Activated CD4-positive, alpha-beta T cell treated with anti-CD3 and anti-CD28 coated beads, Interleukin-10, Interleukin-2, amounts not matched to agents 100 ng/mL and 50 ng/mL, durations not matched to agents 16 hours and 8 hours (primary cell): ENCODE measurements at places on chromosomes 1 and 21.
A peak's percentile ranks its signal among the peaks of the same experiment; 100 is the strongest.

DNA sequence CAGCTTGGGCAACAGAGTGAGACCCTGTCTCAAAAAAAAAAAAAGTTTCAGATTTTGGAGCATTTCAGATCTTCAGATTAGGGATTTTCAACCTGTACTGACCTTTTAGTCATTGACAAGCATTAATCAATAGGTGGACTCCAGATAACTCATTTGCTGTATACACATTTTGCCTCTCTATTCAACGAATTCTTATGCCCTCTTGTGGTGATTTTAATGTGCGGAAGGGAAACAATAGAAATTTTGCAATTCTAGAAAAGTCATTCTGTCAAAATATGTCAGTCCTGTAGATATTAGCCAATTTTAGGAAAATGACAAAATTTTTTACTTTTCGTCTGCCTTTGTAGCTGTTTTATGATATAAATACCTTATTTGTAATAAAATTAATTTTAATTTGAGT is 11.6 kb upstream of the OR2G2 start:
- DNase-seq: peak; percentile 16

DNA sequence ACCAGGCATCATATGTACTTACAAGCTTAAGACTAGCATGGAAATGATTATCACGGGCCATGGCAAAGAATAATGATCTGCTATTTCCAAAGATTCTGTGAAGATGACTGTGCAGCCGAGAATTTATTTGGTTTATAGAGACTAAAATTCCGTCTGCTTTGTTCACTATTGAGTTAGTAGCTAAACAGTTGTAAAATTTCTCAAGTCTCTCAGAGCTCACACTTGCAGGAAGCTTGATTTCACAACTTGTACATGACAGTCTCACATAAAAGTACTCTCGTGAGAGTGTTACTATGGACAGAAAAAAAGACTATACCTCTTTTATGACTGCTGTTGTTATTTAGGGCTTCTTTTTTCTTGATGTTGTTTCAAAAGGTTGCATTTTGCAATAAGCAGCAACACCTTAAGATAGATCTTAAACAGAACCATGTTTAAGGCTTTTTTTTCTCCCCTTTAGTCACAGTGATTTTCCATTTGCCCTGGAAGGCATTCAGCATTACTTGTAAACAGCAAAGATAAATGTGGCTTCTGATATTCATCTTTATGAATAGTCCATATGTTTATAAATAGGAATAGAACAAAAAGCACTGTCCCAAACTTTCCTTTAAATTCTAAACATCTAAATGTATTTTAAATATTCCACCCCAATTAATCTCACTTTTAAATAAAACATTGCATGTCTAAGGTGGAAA is 24.8 kb downstream of the ST6GALNAC5 start:
- no peak for DNase-seq

DNA sequence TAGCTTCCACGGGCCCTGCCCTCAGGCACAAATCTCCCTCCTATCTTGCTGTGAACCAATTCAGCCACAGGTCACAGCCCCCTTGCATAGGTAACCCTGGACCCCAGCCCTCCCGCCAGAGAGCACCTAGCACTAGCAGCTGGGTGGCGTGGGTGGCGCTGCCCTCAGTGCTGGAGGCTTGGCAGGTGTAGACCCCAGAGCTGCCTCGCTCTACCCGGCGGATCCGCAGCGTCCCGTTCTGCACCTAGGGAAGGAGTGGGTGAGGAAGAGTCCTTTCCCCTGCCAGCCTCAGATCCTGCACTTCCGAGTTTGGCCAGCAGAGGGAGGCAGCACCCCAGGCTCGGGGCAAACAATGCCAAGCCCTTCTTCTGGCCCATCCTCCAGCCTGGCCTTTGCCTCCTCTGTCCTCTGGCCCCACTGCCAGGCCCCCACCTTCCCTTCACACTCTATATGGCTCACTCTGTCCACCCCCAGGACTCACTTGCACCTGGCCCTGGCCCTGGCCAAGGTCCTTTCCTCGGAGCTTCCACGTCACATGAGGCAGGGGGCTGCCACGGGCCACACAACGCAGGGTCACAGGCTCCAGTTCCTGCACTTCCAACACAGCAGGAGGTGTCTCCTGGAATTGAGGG is 9.0 kb downstream of the IGSF9 start:
- DNase-seq: peak; percentile 84

DNA sequence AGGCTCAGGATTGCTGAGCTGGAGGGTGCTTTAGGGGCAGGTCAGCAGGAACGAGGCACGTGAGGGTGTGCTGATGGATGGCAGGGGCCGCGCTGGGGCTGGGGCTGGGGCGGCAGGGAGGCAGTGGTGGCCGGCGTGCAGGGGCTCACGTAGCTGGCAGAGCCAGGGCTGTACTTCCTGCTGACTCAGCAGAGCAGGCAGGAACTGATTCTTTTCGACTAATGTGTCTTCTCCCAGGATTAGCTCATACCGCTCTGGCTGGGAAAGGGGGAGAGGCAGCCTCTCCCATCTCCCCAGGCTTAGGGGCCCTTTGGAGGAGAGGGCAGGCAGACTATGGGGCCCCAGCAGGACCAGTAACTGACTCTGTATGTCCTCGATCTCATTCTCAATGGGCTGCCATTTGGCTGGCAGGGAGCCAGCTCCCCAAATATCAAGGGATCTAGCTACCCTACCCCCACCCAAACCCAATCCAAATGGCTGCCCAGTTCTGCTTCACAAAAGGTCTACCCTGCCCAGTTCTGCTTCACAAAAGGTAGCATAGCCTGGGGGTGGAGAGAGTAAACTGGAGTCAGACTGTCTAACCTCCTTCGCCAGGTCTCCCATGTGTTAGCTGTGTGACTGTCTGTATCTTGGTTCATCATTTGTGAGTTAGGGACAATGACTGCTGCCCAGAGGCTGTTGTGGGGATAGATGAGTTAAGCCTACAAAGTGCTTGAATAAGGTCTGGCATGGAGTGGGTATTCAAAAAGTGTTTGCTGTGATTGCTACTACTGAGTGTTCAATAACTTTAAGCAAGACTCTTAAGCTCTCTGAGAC is 100.1 kb upstream of the SLC2A1 start:
- peak; percentile 40 for DNase-seq

GRCh38 chr1:207321790-207322645 is 540 bp downstream of the CD55 start:
- DNase-seq: peak; percentile 28

DNA sequence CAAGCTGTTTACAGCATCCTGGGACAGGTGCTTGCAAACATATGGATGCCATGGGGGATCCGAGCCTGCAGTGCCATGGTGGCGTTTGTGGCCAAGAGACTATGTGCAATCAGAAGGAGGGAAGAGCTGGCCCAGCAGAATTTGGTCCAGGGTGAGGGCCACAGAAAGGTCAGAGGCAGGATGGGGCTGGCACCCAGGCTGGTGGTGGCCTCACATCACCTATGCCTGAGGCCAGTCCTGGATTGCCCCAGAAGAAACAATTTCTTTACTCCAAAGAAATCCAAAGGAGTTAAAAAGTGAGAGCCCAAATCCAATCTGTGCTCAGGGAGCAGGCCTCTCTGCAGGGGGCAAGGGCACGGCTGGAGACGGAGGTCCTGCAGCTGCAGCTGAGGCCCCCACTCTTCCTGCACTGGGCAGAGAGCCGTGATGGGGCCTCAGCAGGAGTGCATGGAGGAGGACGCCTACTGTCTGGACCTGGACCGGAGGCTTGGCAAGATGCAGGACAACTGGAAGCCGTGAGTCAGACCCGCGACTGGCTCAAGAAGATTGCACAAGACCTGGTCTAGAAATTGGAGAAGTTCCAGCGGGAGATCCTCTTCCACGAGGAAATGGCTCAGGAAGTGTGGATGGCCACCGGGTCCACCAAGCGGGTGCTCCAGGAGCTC is 163.5 kb downstream of the RYR2 start:
- no peak for DNase-seq

DNA sequence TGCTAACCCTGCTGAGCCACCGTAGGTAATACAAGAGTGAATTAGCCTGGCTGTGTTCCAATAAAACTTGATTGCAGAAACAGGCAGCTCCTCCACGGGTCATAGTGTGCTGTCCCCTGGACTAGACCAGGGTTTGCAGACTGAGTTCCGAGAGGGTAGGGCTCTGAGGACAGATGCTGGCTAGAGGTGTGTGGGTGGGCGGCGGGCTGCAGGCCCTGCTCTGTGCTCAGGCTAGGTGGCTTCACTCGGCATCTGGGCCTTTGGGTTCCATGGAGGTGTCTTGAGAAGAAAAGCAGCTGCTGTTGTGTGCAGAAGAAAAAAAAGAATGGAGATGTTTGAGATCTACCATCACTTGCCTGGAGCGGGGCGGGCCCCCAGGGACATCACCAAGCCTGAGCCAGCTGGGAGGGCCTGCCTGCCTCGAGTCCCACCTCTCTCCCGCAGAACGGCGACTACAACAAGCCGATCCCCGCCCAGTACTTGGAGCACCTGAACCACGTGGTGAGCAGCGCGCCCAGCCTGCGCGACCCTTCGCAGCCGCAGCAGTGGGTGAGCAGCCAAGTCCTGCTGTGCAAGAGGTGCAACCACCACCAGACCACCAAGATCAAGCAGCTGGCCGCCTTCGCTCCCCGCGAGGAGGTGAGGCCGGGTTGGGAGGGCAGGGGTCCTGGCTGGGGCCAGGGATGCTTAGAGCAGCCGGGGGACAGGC is 7.9 kb downstream of the TMEM201 start:
- no peak for DNase-seq

DNA sequence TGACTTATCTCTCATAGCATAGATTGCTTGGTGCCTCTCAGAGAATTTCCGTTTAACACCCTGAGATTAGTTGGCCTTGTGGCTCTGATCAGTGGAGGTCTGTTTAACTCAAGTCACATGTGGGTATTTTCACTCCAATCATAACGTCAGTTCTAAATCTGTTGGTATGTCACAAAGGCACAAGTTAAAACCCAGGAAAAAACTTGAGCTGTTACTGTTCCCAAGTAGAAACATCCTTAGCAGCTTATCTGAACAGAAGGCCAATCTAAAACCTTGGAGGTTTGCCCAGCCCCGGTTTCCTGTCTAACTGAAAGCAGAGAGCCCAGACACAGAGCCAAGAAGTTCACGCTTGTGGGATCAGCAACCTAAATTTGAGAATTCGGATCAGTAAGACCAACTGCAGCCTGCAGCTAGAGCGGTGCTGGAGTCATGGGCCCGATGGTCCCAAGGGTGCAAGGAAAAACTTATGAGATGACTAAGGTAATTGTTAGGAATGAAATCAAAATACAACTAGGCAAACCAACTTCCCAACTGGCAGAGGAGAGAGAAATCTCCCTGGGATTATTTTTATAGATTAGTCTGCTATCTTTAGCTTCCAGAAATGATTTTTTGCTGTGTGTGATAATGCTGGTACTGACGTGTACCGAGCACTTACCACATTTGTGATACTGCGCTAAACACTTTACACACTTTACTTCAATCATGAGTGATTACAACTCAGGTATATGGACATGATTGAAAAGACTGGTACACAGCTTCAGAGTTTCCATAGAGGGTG is 90.2 kb upstream of the C1orf21 start:
- DNase-seq: no peak

- no peak for DNase-seq
These were observed 27.3 kb upstream of the THEM4 start for GRCh38 chr1:151936653-151937052.

- DNase-seq: no peak
These were observed 256.3 kb upstream of the DUSP10 start for GRCh38 chr1:221998186-221998612.

DNA sequence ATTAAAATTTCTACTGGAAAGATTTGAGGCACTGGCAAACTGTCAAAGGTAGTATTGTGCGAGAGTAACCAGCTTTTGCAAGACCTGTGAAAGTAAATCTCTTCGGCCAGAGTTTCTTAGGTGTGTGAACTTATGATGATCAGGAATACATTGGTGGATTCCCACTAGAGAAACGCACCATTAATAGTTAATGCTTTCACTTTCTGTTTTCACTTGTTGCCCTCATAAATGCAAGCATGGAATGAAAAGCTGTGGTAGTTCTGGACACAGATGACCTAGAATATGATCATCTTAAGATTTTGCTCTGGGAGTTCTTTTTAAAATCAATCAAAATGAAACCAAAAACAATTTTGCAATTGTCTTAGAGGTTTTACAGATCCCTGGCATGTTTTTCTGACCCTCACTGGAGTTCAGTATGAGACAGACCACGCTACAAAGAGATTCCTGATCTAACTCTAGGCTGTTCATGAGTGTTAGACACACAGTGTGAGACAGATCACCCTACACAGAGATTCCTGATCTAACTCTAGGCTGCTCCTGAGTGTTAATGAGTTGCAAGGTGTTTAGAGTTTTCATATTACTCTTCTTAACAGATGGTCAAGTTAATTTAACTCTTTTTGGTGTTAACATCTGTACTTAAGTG is 98.8 kb downstream of the SDCCAG8 start:
- no peak for DNase-seq

DNA sequence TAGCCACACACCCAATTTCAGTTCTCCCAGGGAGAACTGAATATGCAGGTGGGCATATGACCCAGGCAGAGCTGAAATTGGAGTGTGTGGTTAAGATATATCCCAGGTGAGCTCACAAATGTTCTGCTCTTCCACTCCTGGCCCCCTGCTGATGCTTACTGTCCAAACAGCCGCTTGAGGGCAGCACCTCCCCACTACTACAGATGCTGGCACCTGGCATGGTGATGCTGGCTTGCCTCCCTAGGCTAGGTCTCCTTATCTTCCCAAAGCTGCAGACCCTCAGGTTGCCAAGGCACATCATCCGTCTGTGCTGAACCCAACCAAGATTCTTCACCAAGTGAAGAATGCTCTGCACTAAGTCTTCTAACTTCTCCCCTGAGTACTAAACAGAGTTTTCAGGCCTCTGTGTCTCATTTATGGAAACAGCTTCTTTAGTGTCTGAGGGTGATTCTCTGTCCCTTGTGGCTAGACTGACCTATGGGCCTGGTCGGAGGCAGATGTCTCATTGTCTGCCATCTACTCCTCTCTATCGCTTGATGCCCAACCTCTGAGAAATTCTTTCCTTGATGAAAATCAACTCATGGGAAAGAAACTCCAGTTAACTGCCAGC is 27.2 kb downstream of the XCL1 start:
- peak; percentile 64 for DNase-seq

DNA sequence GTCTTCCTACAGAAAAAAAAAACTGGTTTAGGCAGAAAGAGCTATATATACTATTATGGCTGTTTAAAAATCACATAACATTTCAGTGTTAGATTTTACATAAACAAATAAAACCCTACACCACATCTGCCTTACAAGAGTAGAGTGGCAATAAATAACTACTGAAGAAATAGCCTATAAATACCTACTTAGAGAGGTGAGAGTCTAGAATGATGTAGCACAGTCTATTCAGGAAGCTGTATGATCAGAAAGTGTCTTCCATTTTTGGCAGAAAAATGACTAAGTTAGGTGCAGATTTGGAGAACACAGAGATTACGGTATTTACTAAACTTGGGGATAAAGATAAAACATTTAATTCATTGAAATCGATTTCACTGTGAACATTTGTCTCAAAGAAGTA is 75.5 kb downstream of the VAV3 start:
- no peak for DNase-seq

- DNase-seq: no peak
These were observed 20.2 kb downstream of the THEM4 start for GRCh38 chr1:151888972-151889570.

DNA sequence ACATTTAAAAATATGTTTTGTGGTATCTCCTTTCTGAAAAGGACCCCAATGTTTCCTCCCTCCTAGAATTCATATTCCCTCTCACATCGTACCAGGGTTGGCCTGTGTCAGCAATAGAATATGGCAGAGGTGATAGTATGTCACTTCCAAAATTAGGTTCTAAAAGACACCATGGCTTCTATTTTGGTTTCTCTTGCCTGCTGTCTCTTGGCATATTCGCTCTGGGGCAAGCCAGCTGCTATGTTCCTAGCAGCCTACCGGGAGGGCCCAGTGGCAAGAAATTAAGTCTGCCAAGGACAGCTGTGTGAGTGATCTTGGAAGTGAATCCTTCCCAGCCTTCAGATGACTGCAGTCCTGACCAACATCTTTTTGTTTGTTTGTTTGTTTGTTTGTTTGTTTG is 92.9 kb upstream of the PPM1J start:
- no peak for DNase-seq
